Fibroblast of mammary gland (primary cell): ENCODE measurements at places on chromosomes 7 and 10.
A peak's percentile ranks its signal among the peaks of the same experiment; 100 is the strongest.

DNA sequence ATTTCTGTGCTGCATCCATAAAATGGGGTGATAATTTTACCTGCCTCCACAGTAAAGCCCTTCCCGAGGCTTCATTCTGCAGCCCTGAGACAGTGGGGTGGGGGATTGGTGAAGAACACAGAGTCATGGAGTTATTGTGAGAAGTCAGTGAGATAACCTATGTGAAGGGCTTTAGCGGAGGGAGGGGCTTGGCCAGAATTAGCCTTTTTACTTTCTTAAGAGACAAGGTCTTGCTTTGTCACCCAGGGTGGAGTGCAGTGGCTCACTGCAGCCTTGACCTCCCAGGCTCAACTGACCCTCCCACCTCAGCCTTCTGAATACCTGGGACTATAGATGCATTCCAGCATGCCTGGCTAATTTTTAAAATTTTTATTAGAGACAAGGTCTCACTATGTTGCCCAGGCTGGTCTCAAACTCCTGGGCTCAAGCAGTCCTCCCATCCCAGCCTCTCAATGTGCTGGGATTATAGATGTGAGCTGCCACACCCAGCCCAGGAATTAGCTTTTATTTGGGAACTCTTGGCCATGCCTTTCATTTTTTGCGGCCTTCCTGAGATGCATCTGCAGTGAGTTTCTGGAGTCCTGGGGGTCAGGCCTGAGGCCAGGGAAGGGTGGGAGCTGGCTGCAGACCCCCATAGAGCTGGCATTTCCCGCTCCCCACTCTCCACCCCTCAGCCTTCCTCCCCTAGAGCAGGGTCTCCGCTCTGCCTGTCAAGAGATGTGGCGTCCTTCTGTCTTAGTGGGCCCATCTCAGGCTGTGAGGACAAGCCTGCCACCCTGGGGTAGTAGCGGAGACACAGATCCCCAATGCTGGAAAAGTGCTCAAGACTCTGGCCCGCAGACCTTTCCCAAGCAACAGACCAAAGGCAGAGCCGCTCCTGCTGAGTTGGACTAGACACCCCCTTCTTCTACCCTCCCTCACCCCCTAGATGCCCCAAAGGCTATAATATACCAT lies 77.0 kb downstream of the ZMIZ1 start:
- DNase-seq = no peak

GRCh38 chr7:80536426-80536825 lies 24.6 kb upstream of the GNAT3 start:
- no peak for DNase-seq

DNA sequence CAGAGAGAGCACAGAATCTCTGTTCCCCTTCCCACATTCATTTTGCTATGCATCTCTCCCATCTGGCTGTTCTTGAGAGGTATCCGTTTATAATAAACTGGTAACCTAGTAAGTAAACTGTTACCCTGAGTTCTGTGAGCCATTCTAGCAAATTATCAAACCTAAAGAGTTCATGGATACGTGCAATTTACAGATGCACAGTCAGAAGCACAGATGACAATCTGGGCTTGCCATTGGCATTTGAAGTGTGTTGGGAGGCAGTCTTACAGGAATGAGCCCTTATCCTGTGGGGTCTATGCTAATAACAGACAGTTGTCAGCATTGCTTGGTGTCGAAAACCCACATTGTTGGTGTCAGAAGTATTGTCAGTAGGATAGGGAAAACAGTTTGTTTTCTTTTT lies 151.8 kb downstream of the CFTR start:
- no peak for DNase-seq

DNA sequence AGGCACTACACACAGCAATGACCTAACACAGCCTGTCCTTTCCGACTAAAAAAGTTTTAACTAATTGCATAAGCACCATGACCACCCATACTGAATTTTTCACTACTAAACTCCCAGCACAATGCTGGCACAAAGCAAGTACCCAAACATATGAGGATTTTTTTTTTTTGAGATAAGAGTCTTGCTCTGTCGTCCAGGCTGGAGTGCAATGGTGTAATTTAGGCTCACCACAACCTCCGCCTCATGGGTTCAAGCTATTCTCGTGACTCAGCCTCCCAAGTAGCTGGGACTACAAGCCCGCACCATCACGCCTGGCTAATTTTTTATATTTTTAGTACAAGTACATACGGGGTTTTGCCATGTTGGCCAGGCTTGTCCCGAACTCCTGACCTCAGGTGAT lies 5.1 kb downstream of the UBE2H start:
- peak; percentile 56 for DNase-seq

- peak; percentile 42 for DNase-seq
These were observed 2.0 kb downstream of the NOD1 start for GRCh38 chr7:30476459-30477145.

DNA sequence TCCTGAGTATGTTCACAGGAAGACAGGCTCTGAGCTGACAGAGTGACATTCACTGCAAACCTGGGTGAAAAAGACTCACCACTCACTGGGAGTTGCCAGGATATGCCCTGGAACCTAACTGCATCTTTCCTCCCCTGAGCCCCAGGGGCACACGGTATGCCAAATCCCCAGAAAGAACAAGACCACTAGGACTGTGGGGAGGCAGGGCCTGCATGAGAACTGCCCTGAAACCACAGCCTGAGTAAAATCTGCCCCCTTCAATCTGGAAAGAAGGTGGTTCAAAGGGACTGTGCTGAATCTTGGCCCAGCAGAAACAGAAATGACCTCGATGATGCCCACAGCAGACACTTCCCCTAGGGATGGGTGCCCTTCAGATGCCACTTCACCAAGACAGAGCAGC lies 6.5 kb downstream of the FAM53B start:
- no peak for DNase-seq

DNA sequence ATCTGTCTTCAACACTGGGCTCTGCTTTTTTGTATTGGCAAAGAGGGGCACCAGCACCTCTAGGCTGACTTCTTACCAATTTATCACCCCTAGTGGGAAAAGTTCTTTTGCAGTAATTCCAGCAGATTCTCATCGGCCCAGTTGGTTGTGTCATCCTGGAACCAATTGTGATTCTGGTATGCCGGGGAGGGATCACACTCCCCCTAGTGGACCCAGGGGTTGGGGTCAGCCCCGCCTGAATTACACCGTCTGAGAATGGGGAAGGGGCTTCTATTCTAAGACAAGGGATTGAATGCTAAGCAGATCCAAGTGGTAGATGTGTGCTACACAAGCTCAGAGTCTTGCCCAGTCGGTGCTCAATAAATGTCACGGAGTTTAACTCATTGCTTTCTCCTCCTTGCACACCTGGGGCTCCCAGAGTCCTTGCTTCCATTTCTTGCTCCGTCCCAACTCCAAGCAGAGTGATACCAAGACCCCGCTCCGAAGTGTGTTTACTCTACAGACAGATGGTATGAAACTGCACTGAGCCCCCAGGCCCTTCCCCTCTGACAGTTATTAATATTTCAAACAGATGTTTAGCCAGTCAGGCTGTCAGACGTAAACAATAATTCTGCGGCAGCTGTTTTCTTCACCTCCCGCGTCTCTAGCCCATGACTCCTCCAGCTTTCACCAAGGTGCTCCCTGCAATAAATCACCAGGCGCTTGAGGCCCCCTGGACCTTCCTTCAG lies 71.9 kb downstream of the C10orf105 start:
- DNase-seq = peak; percentile 6

- DNase-seq = no peak
These were observed 226.8 kb downstream of the SKAP2 start for GRCh38 chr7:26637610-26638009.

DNA sequence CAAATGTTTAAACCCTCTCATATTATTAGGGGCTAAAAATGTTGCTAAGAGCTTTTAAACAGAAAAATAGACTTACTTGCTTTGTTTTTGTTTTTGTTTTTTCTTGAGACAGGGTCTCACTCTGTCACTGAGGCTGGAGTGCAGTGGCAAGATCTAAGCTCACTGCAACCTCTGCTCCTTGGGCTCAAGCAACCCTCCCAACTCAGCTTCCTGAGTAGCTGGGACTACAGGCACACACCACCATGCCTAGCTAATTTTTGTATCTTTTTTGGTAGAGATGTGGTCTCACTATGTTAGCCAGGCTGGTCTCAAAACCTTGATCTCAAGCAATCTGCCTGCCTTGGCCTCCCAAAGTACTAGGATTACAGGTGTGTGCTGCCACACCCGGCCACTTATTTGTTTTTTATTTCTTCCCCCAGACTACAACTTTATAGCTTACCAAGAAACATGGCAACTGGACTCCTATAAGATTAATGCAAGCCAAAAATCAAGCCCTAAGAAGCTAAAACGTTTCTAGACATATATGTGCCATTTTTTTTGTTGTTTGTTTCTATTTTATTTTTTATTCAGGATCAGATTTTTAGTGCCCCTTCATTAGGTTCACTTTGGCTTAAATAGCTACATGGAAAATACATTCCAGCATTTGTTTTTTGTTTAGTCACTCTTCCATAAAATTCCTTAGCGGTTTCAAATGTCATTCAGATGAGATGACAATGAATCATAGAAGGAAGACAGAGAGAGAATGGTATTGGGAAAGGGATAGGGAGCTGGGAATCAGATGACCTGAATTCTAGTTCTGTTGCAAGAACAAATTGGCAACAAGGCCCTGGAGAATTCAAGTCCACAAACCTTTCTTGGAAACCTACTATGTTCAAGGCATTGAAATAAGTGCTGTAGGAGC lies 163.4 kb upstream of the MKLN1 start:
- DNase-seq = peak; percentile 95

- DNase-seq = no peak
These were observed 377.8 kb downstream of the GFRA1 start for GRCh38 chr10:115895166-115895565.

- DNase-seq = peak; percentile 15
These were observed 17.9 kb downstream of the C10orf67 start for GRCh38 chr10:23326544-23327307.

- peak; percentile 73 for DNase-seq
These were observed 111.8 kb upstream of the ANKRD1 start for GRCh38 chr10:91032611-91033206.

GRCh38 chr7:132697003-132697402 lies 120.7 kb upstream of the PLXNA4 start:
- no peak for DNase-seq

DNA sequence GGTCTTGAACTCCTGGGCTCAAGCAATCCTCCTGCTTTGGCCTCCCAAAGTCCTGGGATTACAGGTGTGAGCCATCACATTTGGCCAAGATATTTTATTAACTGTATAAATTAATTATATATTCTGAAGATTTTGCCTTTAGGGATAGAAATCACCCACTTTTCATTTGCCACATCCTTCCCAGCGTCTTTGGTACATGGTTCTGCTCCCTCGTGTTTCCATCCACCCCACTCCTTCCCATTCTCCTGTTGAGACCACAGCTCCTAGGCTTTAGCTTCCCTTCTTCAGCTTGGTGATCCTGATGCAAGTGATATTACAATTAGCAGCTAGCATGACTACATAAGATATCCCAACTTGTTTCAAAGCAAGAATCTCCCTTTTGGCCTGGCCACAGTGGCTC lies 8.4 kb downstream of the CPA1 start:
- no peak for DNase-seq

GRCh38 chr7:152313217-152313616 lies 122.6 kb downstream of the KMT2C start:
- no peak for DNase-seq

DNA sequence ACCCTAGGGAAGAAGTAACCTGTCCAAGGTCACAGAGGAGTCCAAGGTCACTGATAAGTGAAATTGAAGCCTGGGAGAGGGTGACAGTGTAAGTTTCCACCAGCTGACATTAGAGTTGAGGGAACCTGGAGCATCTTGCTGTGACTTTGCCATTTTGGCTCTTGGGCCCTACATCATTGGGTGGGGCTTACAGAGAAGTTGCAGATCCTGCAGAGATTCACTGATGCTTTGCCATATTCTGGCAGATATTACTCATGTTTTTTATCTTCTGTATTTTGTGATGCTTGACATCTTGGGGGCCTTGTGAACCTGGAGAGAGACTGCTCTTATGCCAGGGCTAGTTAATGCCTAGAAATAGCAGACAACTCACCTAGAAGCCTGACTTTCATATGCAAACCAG lies 36.5 kb downstream of the SMKR1 start:
- no peak for DNase-seq

DNA sequence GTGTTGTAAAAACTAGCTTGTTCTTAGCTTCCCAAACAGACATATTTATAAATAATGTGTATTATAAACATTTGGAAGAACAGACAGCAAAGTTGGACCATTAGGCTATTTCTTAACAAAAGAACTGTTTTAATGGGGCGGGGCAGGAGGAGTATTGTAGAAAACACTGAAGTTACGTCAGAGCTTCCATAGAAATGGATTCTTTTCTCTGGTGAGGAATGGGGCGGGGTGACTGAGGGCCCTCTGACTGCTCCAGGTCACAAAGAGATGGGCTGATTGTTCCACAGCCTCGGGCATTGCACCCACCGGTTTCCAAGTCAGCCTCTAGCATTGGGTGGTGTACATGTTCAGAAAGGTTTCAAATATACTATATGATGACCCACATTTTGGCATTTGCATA lies 36.8 kb upstream of the ADAM12 start:
- DNase-seq = no peak

- DNase-seq = no peak
These were observed 7.4 kb downstream of the IMPDH1 start for GRCh38 chr7:128402356-128402755.

GRCh38 chr7:17651341-17651740 lies 289.0 kb downstream of the SNX13 start:
- DNase-seq = peak; percentile 77

- peak; percentile 18 for DNase-seq
These were observed 29.1 kb downstream of the SPOCK2 start for GRCh38 chr10:72058989-72059842.

DNA sequence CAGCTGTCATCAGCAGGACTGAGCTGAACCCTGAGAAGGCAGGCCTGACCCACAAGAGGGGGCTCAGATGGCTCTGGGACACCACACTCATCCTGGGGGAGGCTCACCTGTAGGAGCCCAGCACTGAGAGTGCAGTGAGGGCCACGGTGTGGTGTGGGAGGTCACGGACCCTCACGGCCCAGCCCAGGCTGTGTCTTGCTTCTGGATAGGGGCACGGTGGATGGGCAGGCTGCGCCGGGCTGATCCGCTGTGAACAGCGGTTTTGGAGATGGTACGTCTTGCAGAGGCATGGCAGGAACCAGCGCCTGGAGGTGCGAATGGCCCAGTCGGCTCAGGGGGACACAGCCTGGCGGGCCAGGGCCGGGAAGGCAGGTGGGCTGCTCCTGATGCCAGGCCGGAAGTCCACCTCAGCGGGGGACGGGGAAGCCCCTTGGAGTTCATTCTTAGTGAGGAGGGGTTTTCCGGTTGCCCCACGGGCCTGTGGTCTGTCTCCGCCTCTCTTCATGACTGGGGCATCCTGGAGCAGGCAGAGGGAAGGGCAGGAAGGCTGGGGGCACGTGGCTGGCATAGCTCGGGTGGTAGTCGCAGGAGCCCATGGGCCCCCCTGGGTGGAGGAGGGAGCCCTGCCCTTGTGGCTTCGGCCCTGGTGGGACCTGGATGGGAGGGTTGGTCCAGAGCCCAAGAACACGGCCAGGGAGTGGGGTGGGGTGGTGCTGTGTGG lies 112.5 kb downstream of the UNCX start:
- DNase-seq = no peak

- DNase-seq = no peak
These were observed 99.5 kb downstream of the CYTH3 start for GRCh38 chr7:6172910-6173295.

DNA sequence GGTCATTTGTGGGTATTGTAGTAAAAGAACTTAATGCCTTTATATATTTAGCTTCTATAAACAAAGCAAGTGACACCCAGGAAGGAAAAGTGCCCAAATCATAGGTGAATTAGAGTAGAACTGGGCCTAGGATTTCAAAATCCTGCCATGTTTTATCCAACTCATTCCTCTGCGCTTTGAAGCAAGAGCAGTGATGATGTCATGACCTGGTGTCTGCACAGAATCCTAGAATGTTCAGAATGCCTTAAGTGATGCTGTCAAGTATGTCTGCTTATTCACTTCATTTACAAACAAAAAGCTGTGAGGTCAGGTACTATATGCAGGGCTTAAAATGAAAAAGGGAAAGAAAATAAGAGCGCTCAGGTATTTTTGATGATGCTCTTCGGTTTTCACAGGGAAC lies 737.2 kb upstream of the ANKRD30A start:
- no peak for DNase-seq
